GM04503 (cell line): ENCODE measurements at places on chromosomes 7 and 10.

- DNase-seq = no peak
Observed at GRCh38 chr10:8392216-8392615, 337.7 kb downstream of the GATA3 start.

DNA sequence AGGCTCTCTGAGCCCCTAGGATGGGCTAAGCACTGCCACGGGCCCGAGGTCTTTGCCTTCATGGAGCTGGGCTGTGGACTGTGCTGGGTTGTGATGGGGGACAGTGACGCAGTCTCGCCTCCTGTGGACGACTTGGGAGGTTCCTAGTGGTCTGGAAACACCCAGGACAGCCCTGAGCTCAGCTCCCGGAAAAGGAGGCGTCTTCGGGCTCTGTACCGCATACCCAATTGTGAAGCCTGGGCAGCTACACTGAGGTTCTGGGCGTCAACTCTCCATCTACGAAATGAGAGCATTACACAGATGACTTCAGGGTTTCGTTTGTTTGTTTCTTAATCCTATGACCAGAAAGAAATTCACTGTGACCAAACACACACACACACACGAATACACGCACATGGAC, 79.6 kb upstream of the KAT6B start:
- DNase-seq = peak; percentile 11

- DNase-seq = no peak
Observed at GRCh38 chr7:78254726-78255055, 456.1 kb downstream of the PHTF2 start.

DNA sequence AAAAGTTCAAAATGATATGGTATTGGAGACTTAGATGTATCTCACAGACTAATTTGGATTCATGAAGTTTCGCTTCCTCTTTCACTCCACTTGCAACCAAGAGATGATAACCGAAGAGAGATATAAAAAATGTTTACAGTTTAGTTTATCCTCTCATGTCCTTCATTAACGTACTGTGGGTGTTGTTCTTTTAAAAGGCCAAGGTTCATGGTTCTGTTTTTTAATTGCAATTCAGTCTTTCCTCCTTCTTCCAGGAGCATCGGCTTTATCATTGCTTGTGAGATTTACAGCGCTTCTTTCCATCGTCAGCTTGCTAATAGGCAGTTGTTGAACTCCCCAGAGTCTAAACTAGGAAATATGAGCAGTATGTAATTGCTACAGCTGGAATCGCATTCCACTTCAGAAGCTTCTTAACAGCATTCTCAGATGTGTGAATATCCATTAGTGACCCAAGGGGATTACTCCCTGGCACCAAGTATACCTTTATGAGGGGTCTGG, 75.9 kb upstream of the HGF start:
- DNase-seq = no peak

GRCh38 chr10:83991986-83992753, 147.1 kb upstream of the GHITM start:
- no peak for DNase-seq

DNA sequence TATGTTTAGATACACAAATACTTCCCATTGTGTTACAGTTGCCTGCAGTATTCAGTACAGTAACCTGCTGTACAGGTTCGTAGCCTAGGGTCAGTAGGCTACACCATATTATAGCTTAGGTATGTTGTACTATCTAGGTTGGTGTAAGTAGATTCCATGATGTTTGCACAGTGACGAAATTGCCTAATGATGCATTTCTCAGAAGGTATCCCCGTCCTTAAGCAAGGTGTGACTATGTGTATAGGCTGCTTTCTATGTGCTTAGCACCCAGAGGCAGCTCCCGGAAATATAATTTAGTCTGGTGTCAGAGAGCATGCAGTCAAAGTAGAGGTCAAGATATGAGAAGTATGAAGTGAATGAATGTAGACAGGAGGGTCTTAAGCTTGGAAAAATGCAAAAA, 9.8 kb downstream of the MAPK8 start:
- DNase-seq = no peak

DNA sequence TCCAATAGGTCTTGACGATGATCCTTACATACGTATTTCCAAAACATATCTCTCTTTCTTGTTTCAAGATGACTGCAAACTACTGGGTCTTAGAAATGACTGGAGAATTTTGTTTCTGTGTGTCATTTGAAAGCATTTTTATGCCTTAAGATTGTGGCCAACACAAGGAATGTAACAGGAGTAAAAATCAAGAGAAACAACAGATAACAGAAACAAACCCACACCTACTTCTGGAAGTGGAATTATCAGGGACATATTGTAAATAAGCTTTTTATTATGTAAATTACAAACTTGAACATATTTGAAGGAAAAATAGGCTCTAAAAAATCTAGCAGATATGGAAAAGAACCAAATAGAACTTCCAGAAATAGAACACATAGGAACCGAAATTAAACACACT, 195.6 kb downstream of the CYP26A1 start:
- no peak for DNase-seq

DNA sequence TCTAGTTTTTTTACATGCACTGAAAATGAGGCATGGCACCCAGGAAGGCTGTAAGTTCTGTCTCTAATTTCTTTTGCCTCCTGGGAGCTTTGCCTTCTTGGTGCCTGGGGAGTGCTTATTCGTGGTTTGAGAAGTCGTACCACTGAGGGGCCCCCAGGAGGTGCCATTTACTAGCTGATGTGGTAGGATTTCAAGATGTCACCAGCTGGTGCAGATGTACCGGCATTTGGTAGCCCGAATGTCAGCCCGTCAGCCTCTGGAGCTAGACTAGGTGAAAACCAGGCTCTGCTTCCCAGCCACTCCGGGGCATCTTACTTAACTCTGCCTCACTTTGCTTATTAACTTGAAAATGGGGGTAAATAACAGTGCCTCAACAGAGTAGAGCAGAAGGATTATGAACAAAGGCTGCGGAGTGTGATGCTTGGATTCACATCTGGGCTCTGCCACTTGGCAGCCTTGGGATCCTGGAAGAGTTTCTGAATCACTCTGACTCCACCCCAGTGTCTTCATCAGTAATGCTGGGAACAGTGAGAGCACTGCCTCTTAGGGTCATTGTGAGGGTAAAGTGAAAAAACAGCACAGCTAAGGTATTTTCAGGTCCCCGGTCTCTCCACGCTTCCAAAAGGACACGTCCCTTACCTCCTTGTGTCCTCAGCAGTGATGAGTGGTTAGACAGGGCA, 31.4 kb upstream of the BTBD16 start:
- DNase-seq = no peak

DNA sequence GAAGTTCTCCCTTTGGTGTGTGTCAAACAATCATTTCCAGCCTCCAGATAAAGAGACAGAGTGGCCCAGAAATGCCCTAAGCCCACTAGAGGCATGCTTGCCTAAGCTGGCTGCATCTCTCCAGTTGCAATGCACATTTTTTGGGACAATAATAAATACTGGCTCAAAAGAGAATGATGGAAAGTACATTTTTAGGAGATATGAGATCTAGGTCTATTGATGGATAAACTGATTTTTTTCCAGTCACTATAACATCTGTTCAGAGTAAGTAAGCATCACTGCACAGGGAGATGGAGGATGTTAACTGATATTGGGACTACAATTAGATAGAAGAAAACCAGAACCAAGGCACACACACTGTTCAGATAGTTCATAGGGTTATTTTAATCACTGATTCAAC, 553.0 kb downstream of the GRM8 start:
- no peak for DNase-seq

GRCh38 chr10:86438091-86438749, 71.6 kb upstream of the GRID1 start:
- no peak for DNase-seq

GRCh38 chr10:59125666-59126065, 50.8 kb upstream of the PHYHIPL start:
- DNase-seq = no peak

DNA sequence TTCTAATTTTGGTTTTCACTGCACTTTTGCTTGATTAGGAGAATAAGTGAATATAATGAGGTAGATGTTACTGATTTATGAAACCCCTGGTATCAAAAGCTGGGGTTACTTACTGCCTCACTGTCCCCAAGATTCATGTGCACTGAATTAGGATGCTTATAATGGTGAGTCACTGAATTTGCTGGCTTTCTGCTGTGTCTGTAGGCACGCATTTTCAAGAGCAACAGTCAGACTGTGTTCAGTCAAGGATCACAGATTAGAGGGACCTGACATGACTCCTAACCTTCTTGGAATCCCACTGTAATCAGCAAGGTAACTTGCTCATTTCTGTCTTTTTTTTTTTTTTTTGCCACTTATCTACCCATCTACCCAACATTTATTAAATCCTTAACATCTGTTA, 59.7 kb downstream of the GPR85 start:
- peak; percentile 28 for DNase-seq

- no peak for DNase-seq
Observed at GRCh38 chr10:125171402-125172306, 11.3 kb upstream of the CTBP2 start.

DNA sequence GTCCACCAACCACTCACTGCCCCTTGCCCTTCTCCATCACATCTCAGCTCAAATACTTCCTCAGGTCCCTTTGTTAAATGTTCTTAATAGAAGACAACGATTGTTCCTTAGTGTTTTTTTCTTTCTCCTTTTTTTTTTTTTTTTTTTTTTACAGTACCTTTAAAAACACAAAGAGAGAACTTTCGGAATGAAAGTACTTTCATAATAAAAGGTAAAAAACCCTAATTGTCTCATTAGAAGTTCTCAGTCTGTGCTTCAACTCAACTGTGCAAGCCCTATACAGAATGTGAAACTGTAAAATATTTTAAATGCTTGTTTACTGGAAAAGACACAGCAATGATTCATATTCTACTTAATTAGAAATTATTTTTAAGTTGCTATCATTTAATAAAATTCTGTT, 29.4 kb downstream of the TSPAN12 start:
- DNase-seq = no peak
